Pulmonary artery endothelial cell (primary cell): ENCODE measurements at places on chromosomes 1 and 21. TPM values are rescaled to one million over a fixed set of nuclear protein-coding genes. Genes with fewer than 3 reads are reported as not detected.
A peak's percentile ranks its signal among the peaks of the same experiment; 100 is the strongest.

DNA sequence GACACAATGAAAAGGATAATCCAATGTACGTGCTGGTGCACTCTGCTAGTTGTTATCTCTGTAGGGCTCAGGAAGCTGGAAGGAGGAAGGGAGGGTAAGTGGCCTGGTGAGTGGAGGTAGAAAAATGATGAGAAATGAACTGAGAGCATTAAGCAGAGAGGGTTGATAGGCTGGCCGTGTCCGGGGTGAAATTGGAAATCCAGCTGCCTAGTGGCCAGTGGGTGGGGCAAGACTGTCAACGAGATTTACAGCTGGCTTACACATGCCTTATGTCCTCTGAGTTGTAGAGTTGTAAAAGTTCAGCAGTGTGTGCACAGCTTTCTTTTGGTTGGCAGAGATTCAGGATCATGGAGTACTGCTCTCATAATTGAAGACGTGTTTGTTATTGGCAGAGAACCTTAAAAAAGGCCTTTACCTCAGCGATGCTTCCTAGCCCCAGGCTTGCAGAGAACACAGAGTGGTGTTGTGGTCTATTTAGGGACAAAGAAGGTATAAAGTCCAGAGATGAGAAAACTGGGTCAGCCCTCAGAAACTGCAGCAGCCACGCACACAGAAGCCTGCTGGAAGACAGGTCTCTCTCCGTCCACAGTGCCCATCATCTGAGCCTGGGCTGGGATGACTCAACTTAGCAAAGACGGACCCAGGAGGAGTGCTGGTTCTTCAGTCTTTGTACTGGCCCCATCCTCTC is 132.4 kb downstream of the EDEM3 start:
- DNase-seq: no peak

The TOR1AIP1 gene
- 24.5 and 37.9 TPM in 2 replicates for total RNA-seq

DNA sequence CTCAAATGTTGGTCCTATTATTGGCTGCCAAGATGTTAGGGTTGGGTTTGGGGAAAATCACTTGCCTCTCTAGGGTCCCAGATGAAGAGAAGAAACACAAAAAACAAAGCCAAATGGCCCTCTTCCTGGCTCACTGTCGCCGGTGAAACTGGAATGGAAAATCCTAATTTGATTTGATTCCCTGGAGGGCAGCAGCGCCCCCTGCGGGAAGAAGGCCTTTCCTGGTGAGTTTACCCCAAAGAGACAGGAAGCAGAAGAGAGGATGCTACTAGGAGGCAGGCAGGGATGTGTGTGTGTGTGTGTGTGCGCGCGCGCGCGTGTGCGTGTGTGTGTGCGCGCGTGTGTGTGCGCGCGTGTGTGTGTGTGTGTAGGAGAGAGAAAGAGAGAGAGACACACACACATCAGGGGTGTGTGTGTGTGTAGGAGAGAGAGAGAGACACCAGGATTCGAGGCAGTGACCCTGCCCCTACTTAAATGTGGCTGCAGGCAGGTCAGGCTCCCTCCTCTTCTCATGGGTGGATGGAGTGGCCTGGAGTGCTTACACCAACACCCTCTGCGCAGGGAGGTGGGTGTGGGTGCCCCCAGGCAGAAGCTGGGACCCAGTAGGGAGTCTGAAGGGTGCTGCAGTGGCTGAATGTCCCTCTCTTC is 3.1 kb upstream of the SELENON start:
- DNase-seq: peak; percentile 37

The RAB42 gene
- 1.7 and 2.0 TPM in 2 replicates for total RNA-seq

The TRAF3IP3 gene
- not detected in 2 replicates for total RNA-seq
